Thyroid gland (tissue), 4 donors: ENCODE measurements at places on chromosomes 12 and 14.

GRCh38 chr12:12405882-12406281 is 49.0 kb downstream of the BORCS5 start:
- peak; percentile 72 for DNase-seq

GRCh38 chr14:103694572-103695026 is 20.7 kb downstream of the XRCC3 start:
- no peak for DNase-seq

DNA sequence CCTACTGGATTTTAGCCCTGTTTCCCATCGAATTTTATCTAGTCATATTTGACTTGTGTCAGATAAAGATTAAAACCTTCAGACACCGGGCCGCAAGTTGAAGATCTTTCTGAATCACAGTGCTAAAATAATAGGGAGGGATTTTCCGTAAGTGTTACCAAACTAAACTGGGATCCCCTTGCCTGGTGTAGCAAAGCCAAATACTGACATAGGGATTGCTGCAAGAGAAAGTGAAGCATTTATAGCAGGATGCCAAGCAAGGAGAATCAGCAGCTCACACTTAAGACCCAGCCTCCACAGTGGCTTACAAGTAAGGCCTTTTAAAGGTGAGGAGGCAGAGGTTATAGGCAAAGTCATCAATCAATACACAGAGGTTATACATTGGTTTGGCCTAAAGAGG is 147.4 kb downstream of the AKAP6 start:
- no peak for DNase-seq

- DNase-seq = no peak
Observed at GRCh38 chr12:3636328-3636727, 116.6 kb downstream of the CRACR2A start.

GRCh38 chr12:80260269-80260668 is 160.9 kb downstream of the OTOGL start:
- no peak for DNase-seq

- DNase-seq = no peak
Observed at GRCh38 chr12:13199592-13199991, 3.1 kb downstream of the EMP1 start.

- DNase-seq = no peak
Observed at GRCh38 chr12:25263594-25263993, 12.9 kb upstream of the KRAS start.

DNA sequence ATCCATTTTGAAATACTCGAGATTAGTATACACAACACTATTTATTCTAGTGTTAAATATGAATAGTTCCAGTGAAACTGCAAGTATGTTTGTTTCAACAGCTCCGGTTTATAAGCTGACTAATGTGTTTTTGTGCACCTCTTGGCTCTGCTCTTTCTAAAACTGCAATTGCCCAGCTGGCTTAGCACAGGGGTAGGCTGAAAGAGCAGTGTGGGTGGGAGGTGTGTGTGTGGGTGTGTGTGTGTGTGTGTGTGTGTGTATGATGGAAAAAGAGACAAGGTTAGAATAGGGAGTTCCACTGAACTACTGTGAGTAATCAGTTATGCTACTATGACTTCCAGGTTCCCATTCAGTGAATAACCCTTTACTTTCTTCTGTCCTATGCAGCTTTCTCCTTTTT is 37.8 kb upstream of the DDHD1 start:
- DNase-seq = no peak

GRCh38 chr12:6322352-6322751 is 11.9 kb downstream of the PLEKHG6 start:
- DNase-seq = no peak

- no peak for DNase-seq
Observed at GRCh38 chr12:32666018-32666417, 13.1 kb upstream of the DNM1L start.

- no peak for DNase-seq
Observed at GRCh38 chr12:54329759-54330158, 4.8 kb downstream of the COPZ1 start.

DNA sequence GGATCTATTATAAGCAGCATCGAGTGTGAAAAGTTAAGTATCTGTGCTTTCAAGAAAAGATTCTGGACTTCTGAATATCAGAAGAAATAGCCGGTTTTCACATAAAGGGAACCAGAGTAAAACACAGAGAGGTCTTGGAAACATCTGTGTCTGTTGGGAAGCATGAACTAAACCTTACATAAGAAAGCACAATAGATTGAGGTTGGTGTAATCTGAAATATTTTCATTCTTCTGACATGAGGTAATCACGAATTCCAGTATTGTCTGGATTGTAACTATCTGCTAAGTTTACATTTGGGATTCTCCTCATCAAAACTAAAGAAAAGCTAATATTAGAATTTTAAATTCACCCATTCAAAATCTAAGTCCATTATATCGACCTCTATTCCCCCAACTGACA is 161.3 kb downstream of the CPNE8 start:
- DNase-seq = no peak

DNA sequence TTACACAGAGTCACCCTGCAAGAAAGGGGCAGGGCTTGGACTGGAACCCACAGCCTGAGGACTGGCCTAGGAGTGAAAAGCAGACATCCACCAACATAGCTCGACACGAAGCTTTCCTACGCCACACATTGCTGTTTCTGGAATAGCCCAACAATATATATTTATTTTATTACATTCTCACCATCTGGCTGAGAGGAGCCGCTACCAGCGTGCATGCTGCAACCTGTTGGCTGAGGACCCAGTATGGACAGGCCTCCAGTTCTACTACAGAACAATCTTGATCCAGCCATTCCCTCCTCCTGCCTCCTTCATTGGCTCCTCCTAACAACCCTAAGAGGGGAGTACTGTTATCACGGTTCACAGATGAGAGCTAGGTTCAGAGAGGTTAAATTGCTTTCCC is 35.6 kb upstream of the TBX5 start:
- DNase-seq = no peak

DNA sequence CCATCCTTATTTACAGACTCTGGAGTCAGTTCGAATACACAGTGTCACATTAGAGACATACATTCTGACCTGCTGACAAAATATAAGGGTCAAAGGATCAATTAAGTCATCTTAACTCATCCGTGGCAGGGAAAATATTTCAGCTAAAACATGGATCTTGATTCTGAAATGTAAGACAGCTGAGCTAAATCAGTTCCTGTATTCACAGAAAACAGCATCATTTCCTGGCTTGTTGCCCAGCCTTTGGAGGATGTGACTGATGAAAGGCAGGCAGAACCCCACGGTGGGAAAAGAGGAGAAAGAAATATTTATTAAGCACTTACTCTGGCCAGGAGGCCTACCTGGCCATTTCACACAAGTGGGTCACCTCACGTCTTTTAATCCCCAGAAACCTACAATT is 101.9 kb downstream of the GAS2L3 start:
- DNase-seq = peak; percentile 27

DNA sequence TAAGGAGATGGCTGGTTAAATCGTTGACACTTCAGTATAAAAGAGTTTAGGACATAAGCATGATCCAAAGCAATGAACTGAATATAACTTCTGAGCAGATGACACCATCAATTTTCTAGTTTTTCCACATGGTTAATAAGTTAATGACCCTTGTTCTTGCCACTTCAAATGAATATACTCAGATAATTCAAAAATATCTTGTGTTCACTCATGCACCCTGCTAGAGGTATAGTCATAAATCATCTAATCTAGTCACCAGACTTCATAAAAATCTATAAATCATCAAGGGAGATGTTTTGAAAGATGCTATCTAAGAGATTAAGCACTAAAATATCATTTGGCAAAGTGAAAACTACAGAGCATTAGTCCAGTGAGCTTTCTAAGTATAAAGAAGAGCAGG is 131.9 kb downstream of the MDGA2 start:
- DNase-seq = no peak

DNA sequence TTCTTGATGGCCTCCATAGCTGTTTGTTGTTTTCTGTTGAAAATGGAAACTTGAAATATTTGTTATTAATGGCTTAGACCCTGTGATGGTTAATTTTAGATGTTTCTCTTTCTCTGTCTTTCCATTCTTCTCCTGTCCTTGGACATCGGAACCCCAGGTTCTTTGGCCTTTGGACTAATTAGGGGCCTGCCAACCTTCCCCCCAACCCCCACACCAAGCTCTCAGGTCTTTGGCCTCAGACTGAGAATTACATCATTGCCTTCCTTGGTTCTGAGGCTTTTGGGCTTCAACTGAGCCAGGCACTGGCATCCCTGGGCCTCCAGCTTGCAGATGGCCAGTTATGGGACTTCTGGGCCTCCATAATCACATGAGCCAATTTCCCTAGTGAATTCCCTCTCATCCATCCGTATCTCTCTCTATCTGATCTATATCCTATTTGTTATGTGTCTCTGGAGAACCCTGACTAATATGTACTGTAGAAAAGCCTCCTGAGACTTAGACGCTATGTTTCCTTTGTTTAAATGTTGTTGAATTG is 71.6 kb downstream of the FGD4 start:
- DNase-seq = no peak

DNA sequence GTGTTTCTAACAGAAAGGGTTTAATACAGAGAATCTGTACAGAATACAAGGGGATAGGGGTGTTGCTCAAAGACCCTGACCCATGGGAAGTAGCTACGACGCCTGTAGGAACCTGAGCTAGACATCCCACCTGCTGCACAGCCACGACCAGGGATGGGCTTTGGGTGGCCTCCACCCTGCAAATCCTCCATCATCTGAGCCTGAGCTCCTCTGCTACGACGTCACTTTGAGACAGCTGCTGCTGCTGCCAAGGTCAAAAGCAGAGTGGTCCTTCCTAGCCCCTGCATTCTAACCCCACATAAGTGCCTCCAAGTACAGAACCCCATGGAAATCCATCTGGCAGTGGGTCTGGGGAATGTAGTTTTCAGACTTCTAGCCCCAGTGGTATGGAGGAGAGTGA is 43.8 kb downstream of the JAG2 start:
- DNase-seq = no peak

DNA sequence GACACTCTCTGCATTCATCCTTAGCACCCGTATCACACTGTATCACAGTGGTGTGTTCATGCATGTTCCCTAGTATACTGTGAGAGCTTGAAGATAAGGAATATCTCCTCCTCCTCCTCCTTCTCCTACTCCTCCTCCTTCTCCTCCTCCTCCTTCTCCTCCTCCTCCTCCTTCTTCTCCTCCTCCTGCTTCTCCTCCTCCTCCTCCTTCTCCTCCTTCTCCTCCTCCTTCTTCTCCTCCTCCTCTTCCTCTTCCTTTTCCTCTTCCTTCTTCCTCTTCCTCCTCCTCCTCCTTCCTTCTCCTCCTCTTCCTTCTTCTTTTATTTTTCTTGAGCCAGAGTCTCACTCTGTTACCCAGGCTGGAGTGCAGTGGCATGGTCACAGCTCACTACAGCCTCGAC is 27.1 kb downstream of the DAO start:
- DNase-seq = no peak

DNA sequence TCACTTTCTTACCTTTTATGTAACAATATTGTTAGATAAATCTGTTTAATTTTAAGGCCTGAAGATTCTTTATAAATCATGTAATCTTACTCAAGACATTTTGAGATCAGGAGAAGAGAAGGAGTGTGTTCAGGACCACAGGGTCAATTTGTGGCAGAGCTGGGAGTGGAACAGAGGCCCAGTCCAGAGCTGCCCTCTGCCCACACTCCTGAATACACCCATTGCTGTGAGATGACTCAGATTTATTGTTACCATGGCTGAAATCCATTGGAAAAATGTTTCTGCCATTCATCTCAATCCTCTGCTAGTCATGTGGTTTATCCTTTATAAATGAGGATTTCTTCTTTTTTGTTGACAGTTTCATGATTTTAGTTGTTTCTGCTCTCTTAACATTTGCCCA is 100.5 kb upstream of the STXBP6 start:
- no peak for DNase-seq

DNA sequence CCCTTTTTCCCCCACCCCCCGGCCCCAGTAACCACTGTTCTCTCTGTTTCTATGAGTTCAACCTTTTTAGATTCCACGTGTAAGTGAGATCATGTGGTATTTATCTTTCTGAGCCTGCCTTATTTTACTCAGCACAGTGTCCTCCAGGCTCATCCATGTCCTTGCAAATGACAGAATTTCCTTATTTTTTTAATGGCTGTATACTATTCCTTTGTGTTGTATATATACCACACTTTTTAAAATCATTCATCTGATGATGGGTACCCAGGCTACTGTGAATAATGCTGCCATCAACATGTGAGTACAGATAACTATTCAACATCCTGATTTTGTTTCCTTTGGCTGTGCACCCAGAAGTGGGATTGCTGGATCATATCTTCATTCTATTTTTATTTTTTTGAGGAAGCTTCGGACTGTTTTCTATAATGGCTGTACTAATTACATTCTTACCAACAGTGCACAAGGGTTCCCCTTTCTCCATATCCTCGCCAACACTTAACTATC is 54.7 kb downstream of the DDX51 start:
- no peak for DNase-seq

DNA sequence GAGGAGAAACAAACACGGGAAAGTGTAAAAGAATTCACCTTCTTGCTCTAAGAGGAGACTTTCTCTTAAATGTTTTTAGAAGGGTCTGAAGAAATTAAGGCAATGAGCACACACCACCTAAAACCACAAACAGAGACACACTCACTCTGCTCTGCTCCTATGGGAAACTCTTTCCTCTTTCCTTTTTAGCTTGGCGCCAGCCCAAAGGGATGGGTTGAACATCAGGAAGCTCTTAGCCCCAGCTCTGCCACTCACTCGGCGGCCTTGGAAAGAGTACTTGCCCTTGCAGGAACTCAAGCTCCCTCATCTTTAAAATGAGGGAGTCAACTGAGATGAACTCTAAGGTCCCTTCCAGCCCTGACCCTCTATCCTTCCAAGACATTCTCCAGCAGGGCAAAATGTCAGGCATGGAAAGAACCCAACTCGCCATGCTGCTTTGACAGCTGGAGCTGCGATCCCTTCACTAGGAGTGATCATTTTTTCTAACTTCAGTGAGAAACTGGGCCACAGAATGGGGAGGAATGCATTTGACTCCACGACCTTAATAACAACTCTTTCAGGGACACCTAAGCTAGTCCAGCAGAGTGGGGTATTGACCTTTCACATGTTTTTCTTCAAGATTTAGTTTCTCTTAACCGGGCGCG is 980 bp upstream of the RNASE8 start:
- no peak for DNase-seq

DNA sequence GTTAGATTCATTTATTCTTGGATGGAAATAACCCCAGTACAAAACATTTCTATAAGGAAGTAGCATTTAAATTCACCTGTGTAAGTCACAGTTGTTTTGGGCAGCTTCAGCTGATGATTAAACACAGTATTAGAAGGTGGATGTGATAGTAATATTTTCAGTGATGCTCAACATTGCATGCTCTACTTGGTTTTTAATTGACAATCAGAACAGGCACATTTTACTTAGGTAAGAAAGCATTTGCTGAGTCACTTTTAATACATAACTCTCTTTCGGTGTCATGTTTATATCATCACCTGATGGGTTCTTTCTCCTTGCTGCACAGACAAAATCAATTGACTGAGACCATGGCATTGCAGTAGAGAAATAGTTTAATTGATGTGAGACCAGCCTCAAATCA is 80.7 kb downstream of the CMAS start:
- DNase-seq = no peak

DNA sequence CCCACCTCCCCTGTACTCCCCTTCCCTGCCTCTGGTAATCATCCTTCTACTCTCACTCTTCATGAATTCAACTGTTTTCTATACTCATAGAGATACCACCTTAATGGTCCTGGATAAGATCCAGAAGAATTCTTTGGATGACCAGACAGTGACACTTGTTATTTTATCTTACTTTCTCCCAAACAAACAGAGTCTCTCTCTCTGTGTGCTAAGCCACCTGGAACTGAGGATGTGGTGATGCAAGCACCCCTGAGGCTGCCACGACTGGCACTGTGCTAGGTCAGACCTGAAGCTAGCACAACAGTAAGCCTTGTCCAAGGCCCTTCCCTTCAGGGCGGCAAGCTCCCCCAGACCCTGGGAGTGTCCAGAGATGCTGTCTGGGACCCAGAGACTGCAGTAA is 250.2 kb downstream of the C12orf50 start:
- DNase-seq = peak; percentile 81
